ENCODE measurements at places on chromosomes 7 and 10.

GRCh38 chr10:55091691-55092328, 290.8 kb upstream of the PCDH15 start:
- DNase-seq = peak; percentile 4

DNA sequence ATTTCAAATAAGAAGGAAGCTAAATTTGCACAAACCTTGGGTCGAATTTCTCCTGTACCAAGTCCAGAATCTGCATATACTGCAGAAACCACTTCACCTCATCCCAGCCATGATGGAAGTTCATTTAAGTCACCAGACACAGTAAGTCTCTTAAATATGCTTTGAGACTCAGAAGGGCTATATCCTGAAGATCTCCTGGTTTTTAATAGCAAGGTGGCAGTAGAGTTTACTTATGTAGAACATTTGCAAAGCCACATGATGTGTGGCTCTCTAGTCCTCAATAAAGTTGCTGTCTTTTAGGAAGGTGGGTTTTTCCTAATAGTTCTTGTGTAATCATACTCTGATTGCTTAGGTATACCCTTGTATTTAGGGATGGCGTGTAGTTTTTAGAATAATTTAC, 8.7 kb downstream of the DBF4 start:
- no peak for DNase-seq

DNA sequence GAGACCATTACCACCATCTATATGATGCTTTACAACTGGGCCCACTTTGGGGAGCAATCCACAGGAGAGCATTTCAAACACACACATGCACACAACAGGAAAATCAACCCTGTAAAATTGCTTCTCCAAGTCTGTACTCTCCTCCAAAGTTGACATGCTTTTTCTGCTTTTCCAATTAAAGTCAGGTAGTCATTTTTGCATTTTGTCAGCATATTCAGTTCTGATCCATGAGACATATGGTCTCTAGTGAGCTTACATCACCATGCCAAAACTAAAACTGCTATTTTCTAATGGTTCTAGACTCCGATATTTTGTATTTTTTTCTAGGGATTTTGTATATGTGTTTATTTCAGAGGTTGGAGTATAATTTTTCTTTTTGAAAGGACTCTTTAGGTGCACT, 373.5 kb upstream of the LRRTM3 start:
- DNase-seq = no peak

DNA sequence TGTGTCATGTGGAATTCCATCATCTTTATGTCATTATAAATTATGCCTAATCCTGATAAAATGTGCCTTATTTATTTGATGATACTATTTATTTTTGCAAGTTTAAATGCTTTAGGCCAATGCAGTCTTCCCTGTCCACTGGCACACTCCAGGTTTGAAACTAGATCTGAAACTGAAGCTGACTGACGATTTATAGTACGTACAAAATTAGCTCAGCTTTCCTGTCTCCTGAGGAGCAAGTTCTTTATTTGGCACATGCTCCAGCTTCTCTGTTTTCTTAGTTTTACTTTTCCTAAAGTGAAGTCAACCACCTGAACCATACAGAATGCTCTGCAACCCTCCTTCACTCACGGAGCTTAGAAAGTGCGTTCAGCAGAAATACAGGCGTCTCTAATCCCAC, 164.1 kb downstream of the HECW1 start:
- no peak for DNase-seq

DNA sequence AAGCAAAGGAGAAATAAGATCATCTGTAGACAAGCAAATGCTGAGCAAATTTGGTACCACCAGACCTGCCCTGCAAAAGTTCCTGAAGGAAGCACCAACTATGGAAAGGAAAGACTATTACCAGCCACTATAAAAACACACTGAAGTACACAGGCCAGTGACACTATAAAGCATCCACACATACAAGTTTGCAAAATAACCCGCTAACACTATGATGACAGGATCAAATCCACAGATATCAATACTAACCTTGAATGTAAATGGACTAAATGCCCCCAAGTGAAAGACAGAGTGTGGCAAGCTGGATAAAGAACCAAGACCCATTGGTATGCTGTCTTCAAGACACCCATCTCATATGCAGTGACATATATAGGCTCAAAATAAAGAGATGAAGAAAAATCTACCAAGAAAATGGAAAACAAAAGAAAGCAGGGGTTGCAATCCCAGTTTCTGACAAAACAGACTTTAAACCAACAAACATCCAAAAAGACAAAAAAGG, 18.2 kb upstream of the PDK4 start:
- no peak for DNase-seq

DNA sequence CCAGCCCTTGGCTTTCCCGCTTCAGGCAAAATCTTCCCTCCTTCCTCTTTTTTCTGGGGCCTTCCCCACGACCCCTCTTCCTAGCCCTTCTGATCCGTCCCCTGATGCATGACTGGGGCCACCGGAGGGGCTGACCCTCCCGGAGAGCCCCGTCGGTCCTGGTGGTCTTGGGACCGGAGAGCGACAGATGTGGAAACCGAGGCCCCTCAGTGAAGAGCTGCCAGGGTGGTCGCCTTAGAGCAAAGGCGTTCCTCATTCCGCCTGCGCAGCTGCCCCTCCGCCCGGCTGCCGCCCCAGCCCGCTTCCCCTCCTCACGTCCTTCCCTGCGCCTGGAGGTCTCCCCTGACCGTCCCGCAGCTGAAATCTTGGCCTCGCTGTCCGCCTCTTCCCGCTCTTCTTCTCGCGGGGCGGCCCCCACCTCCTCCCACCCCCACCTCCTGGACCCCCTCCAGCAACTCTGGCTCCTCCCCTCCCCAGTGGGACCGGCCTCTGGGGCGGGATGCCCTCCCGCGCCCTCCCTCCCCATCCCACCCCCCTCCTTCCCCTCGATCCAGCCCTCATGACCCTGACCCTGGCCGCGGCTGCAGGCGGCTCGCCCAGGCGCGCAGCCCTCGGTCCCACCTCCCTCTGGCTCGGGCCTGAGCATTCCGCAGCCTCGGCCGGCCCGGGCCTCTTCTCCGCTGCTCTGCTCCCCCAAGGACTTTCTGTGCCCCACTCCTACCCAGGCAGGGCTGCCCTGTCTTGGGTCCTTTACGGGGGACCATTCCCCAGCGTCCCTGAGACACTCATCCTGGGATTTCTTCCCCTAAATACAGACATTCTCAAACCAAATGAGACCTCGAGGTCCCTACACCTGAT, at the start of gene RARRES2:
TSS of gene RARRES2 (minus strand) at position 367 of the 858 bp plus-strand sequence. CDS start 1,020 bp downstream, outside the sequence.
- DNase-seq = no peak

GRCh38 chr10:3294919-3295581, 122.5 kb upstream of the PITRM1 start:
- DNase-seq = no peak

All from activated CD4-positive, alpha-beta T cell treated with anti-CD3 and anti-CD28 coated beads, Interleukin-2, Interleukin-6, amounts not matched to agents 100 ng/mL and 50 ng/mL, durations not matched to agents 16 hours and 8 hours (primary cell).